SW 1271 (cell line): ENCODE measurements at places on chromosomes 7 and 10.
A peak's percentile ranks its signal among the peaks of the same experiment; 100 is the strongest.

GRCh38 chr10:131031346-131031745, 280.2 kb downstream of the TCERG1L start:
- no peak for DNase-seq

- no peak for DNase-seq
Observed at GRCh38 chr7:91379236-91379635, 115.0 kb downstream of the FZD1 start.

GRCh38 chr7:1681581-1681980, 11.5 kb downstream of the ELFN1 start:
- DNase-seq = no peak

- DNase-seq = no peak
Observed at GRCh38 chr7:21193895-21194294, 234.0 kb upstream of the SP4 start.

DNA sequence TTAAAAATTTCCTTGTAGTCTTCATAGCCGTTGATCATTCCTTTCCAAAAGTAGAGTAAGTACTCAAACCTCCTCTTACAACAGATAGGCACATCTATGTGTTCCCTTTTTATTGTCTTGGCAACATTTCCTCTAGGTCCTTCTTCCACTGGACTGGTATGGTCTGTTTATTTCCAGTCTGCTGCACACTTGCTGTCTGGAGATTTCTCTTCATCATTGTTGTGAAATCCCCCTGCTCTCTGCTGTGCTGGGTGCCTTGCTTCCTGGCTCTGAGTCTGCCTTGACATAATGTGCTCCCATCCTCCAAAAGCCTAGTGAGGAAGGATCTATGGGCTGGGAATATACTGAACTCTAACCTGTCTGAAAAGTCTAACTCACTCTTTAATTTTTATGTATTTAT, 545.3 kb upstream of the VSTM2A start:
- DNase-seq = no peak

DNA sequence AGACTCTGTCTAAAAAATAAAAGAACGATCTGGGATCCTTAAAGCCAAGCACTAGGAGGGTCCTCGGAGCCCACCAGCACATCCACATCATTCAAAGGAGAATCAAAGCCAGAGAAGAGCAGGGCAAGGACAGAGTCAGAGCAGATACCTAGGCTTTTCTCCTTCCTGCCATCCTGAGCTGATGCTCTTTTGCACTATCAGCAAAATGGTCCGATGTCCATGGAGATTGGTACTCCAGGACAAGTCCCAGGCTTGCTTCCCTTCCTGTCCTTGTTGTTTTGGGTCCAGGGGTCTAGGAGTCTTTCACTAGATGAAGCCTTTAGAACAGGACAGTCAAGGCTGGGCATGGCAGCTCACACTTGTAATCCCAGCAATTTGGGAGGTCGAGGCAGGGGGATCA, 58.0 kb upstream of the ELN start:
- no peak for DNase-seq

- peak; percentile 56 for DNase-seq
Observed at GRCh38 chr7:30028749-30029635, 780 bp downstream of the PLEKHA8 start.

GRCh38 chr7:130494431-130494858, 2.6 kb downstream of the MEST start:
- DNase-seq = no peak

- no peak for DNase-seq
Observed at GRCh38 chr7:1045069-1046063, 1.0 kb downstream of the GPR146 start.

DNA sequence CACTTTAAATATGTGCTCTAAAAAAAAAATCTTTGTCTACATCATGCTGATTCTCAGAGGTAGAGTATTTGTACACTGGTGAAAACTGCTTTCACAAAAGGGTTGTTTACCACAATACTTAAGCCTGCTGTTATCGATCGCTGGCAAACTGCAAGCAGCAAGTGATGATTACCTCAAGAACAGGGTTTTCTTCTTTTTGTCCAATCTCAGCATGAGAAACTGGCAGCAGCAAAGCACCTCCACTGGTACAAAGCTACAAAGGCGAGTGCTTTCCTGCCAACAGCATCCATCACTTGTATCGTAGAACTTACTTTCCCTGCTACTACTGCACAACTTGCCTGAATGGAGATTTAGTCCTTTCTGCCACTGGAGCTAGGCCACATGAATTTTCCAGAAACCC, 276.5 kb downstream of the DGKB start:
- no peak for DNase-seq

DNA sequence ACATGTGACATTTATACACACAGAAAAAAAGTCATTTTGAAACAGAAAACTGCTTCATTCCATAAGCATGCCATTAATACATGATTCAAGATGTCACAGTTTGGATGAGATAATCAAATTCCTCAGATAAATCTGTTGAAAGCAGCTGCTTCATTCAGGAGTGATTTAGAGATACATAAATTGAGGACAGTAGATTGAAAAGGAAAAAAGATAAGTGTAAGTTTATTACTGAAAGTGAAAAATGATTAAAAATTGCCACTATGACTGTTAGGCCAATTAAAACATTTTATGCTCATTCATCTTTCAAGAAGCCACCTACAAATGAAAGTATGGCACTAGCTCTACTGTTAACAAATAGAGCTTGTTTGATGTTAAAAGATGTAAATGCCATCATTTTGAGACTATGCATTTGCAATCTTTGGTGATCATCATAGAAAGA, 136.9 kb upstream of the CDK6 start:
- no peak for DNase-seq

- no peak for DNase-seq
Observed at GRCh38 chr7:15288741-15289140, 273.1 kb downstream of the AGMO start.

DNA sequence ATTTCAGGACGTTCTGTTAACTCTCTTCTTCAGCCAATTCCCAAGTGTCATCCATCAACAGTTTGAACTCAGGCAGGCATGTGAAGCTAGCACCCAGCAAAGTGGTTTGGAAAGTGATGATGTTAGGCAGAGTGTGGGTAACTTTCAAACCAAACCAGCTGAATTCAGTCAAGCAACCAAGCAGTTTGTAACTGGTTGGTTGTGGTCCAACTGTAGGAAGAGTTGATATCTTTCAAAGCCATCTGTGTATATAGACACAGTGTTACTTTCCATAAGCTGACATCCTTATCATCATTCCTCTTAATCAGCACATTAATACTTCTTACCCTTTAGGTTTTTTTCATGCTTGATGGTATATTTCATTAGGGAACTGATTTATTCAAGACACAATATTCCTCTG, 72.2 kb upstream of the NUPR2 start:
- DNase-seq = no peak

DNA sequence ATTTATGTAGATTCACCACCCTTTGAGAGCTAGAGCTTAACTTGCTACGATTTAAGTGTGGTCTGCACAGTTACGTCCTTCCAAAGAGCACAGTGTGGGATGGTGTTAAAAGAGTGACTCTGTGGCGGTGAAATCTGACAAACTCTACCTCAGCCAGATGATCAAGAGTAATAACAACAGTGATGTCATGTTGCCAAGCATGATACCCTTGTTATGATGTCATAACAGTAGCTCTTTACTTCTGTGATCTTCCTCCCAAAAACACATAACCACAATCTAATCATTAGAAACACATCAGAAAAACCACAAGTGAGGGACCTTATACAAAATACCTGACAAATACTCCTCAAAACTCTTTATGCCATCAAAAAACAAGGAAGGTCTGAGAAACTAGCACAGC, 649.3 kb downstream of the POM121L12 start:
- DNase-seq = no peak

DNA sequence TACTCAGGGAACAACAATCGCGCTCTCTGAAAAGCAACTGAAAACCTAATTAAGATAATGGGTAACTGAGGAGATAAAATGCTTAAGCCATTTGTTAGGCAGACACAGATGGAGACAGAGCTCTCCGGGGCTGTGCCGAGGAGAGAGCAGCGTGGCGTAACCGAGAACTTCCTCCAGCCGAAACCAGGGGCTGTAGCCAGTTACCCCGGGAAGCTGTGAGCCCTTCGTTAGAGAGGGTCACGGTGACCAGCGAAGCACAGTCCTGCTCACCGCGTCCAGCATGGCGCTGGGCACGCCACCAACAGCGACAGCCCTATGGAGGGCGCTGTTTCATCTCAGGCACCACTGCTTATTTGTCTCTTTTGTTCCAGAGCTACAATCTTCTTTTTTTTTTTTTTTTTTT, 16.1 kb downstream of the PAPOLB start:
- no peak for DNase-seq

GRCh38 chr10:66837335-66837734, 88.5 kb upstream of the LRRTM3 start:
- DNase-seq = no peak

DNA sequence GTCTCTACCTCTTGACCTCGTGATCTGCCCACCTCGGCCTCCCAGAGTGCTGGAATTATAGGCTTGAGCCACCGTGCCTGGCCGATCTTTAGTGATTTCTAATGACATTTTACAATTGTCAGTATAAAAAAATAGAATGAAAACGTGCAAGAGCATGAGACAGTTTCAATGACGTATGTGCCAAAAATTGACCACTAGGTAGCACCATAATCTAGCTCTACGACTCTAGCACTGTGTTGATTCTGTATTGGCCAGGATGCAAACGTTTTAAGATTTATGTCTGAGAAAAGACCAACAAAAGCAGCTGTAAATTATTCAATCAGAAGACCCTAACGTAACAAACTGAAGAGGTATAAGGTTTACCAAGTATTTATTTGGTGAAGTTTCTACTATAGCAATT, 25.4 kb upstream of the EXOC6 start:
- no peak for DNase-seq

DNA sequence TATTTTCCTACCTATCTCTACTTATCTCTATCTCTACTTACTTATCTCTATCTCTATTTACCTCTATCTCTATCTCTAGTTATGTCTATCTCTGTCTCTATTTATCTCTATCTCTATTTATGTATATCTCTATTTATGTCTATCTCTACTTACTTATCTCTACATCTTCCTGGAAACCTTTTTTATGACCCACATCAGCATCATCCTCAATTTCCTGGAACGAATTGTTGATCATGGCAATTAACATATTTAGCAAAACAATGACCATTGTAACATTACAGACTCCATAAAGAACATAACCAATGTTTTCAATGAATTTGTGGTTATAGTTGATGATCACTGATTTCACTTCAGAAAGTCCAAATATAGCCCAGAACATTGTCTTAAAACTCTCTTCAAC, 18.3 kb downstream of the GIMAP6 start:
- no peak for DNase-seq

DNA sequence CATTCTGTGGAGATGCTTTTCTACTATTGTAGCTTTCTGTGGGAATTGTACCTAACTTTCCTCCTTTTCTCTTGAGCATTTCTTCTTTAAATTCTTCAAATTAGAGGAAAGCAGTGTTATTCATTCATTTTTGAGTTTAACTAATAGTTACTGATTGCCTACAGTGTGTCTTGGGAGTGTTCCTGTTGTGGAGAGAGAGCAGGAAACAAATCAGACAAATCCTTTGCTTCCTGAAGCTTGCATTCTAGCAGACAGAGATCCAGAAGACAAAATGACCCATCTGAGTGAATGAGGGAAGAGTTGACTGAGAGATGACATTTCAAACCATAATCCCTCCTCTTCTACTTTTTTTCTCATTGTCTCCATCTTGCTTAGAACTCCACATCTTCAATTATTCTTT, 170.4 kb downstream of the SUGCT start:
- no peak for DNase-seq

GRCh38 chr7:121563177-121563576, 167.1 kb upstream of the FAM3C start:
- no peak for DNase-seq

- no peak for DNase-seq
Observed at GRCh38 chr10:88831709-88832108, 19.9 kb downstream of the ANKRD22 start.

- DNase-seq = peak; percentile 35
Observed at GRCh38 chr7:122136639-122137245, 7.3 kb downstream of the AASS start.

GRCh38 chr7:19146699-19147098, 1.5 kb upstream of the FERD3L start:
- DNase-seq = no peak
